ENCODE measurements at places on chromosomes 13 and 19.

DNA sequence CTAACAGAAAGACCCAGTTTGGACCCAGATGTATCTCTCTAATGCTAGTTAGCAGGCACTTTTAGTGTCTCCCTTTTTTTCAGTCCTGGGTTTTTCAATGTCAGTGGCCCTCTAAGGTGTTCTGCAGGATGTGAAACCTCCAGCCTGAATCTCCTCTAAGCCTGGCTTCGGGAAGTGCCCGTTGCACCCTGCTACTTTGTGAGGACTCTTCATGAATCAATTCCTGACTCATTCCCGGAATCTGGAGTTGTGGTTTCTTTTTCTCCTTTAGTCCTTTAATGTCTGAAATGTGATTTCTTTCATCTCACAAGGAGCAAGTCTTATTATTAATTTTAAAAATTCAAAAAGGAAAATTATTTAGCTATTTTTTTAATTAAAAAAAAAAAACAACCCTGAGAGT lies 116.0 kb downstream of the ZNF536 start:
- no peak for DNase-seq

DNA sequence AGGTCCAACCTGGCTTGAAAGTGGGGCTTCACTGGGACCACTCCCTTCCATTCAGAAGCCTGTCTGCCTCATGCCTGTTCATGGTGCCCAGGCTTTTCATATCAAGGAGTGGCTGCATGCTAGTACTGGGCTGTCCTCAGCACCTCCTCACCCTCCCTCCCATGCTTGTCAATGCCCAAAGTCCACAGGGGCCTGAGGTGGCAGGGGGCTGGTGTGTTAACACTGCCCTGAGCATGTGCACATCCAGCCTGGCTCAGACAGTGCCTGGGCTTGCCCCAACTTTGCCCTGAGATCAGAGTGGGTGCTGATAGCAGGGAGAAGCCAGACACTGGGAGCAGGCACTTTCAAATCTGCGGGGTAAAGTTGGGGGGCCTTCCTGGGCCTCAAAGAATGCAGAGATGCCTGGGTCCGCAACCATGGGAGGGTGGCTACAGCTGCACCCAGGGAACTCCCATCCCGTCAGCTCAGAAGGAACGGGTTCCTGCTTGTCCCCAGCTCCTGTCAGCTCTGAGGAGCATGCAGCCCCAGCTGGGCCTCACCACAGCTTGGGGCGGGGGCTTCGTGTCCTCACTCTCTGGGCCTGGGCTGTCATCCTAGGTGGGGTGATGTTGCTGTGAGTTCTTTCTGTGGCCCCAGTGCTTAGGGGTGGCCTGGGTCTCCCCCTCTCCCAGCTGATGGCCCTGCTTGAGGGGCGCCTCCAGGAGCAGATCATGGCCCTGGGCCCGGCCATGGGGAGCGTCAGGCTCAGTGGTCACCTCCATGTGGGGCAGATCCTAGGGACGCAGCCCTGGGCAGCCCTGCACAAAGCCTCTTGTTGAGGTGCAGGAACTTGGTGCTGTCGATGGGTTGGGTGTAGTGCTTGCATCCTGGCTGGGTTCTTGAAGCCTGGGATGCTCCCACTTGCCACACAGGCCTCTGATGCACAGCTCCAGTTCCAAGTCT lies 830.6 kb upstream of the SLITRK5 start:
- no peak for DNase-seq

GRCh38 chr19:3146677-3147100 lies 10.9 kb downstream of the GNA15 start:
- peak; percentile 73 for DNase-seq

DNA sequence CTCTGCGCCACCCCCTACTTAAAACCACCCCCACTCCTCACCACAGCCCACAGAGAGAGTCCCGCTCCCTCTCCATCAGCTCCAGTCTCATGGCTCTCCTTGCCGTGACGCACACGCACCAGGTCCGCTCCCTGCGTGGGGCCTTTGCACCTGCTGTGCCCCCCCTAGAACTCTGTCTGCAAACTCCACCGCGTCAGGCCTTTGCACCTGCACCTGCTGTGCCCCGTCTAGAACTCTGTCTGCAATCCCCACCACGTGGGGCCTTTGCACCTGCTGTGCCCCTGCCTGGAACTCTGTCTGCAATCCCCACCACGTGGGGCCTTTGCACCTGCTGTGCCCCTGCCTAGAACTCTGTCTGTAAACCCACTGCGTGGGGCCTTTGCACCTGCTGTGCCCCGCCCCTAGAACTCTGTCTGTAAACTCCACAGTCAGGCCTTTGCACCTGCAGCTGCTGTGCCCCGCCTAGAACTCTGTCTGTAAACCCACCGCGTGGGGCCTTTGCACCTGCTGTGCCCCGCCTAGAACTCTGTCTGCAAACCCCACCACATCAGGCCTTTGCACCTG lies 4.2 kb downstream of the SHC2 start:
- no peak for DNase-seq

GRCh38 chr13:29758531-29759114 lies 91.8 kb downstream of the UBL3 start:
- DNase-seq: peak; percentile 84

- no peak for DNase-seq
Measured at GRCh38 chr13:28394422-28394821, 100.5 kb downstream of the FLT1 start.

- no peak for DNase-seq
Measured at GRCh38 chr19:29695765-29696564, 19.1 kb downstream of the C19orf12 start.

GRCh38 chr19:5150902-5151741 lies 182.2 kb downstream of the KDM4B start:
- DNase-seq: no peak

GRCh38 chr13:33401238-33401637 lies 115.7 kb upstream of the STARD13 start:
- DNase-seq: no peak

GRCh38 chr19:29650772-29651387 lies 14.4 kb upstream of the PLEKHF1 start:
- no peak for DNase-seq

DNA sequence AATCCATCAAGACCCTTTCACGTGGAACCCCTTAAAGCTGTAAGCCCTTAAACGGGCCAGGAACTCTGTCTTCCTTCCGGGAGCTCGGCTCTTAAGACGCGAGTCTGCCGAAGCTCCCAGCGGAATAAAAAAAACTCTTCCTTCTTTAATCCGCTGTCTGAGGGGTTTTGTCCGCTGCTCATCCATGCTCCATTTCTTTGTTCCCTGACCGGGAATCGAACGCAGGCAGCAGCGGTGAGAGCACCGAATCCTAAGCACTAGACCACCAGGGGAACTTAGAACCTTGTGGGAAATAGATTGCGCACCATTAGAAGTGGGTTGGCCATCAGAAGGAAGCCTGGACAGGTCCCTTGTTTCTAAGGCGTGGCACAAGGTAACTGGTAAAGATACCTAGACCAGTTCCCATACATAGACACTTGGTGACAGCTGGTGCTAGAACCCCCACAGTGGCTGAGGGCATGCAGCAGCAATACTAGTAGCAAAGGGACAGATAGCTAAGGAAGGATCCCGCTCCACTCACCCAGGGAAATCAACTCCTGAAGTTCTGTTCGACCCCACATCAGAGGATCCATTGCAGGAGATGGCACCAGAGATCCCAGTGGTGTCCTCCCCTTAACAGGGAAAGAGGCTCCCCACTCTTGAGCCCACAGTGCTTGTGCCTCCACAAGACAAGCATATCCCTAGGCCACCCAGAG lies 1.5 kb upstream of the RGCC start:
- peak; percentile 18 for DNase-seq

DNA sequence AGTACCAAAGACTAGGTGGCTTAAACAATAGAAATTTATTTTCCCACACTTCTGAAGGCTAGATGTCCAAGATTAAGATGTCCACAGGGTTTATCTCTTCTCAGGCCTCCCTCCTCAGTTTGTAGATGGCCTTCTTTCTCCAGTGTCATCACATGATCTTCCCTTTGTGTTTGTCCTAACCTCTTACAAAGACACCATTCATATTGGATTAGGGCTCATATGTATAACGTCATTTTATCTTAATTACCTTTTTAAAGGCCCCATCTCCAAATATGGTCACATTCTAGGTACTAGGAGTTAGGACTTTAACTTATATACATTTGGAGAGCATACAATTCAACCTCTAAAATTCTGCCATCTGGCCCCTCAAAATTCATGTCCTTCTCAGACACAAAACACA lies 34.3 kb downstream of the N4BP2L2 start:
- no peak for DNase-seq

GRCh38 chr13:28117689-28118377 lies 17.5 kb upstream of the FLT3 start:
- no peak for DNase-seq

- DNase-seq: no peak
Measured at GRCh38 chr19:43305642-43306041, 36.3 kb upstream of the PSG9 start.

GRCh38 chr19:29381353-29382203 lies 144.2 kb upstream of the VSTM2B start:
- no peak for DNase-seq

DNA sequence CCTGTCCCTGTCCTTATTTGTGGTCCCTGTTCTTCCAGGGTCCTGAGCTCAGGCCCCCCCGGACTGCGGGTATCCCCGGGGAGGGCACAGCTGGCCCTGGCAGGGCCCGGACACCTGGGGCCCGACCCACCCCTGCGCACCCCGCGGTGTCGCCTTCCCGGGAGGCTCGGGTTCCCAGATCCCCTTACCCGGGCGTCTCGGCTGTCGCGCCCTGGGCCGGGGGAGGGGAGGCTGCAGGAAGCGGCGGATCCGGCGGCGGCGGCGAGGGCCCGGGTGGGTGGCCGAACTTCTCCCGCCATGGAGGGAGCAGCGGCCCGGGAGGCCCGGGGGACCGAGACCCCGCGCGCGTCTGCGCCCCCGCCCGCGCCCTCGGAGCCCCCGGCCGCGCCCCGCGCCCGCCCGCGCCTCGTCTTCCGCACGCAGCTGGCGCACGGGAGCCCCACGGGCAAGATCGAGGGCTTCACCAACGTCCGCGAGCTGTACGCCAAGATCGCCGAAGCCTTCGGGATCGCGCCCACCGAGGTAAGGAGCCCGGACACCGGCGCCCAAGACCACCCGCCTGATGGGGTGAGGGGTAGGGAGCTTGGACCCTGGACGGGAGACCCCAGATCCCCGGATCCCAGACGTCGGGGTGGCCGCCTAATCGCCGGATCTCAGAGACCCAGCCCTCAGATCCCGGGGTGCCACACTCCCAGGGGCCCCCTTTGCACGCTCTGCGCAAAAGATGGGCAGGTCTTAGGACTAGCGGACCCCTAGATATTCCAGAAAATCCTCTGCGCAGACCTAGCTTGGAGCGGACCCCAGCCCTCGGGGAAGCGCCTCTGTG lies at the start of gene GIPC3:
TSS of gene GIPC3 (plus strand) at position 178 of the 826 bp plus-strand sequence. CDS start at position 298, 120 bp downstream.
- no peak for DNase-seq

- DNase-seq: no peak
Measured at GRCh38 chr13:44667943-44668342, 91.8 kb upstream of the TSC22D1 start.

DNA sequence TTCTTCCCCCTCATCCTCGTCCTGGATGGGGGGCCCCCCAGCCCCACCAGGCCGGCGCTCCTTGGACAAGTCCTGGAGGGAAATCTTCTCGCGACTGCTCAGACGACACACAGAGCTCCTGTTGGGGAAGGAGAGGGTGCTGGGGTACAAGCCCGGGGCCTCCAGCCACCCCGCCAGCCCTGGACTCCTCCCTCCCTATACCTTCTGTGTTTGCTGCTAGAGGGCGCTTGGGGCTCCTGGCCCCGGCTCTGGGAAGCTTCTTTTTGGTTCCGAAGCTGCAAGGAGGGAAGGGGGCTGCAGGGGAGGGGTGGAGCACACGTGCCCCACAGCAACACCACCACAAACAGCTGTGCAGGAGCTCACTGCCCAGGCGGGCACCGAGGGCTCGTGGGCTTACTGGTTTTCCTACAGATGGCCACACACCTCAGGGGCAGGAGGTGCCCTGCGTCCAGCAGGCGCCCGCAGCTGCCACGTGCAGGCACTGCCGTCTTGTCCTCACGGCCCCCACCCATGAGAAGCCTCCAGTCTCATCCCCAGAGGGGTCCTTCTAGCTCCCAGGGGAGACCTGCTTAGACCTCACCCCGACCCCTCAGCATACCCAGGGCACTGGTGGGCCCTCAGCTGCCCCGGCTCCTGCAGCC lies 20.5 kb downstream of the EPS8L1 start:
- no peak for DNase-seq

DNA sequence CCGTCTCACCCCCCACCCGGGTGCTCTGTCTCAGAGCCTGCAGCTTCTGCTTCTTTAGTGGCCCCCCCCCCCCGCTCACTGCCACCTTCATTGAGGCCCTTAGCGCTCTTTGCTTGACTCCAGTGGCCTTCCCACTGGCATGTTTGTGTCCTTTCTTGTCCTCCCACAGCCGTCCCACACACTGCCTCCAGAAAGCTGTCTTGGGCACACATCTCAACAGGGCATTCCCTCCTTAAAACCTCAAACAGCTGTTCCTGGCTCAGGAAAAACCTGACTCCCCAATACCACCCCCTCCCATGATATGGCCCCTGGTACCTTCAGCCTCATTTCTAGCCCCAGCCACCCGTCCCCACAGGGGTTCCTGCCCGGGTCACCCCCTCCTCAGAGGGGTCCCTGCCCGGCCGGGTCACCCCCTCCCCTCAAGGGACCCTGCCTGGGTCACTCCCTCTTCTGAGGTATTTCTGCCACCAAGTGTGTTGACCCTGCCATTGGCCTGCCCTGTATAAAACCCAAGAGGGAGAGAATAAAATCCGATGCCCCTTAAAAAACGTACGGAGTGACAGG lies 8.9 kb downstream of the B3GLCT start:
- no peak for DNase-seq

GRCh38 chr19:30090476-30090875 lies 148.4 kb downstream of the URI1 start:
- no peak for DNase-seq

- no peak for DNase-seq
Measured at GRCh38 chr19:30447553-30447870, 75.3 kb downstream of the ZNF536 start.

GRCh38 chr19:36488846-36489117 lies 579 bp downstream of the ZNF566 start:
- peak; percentile 66 for DNase-seq

- DNase-seq: peak; percentile 95
Measured at GRCh38 chr19:42132030-42132628, at the start of gene POU2F2. Gene POU2F2 (minus strand): TSS chr19:42132446. CDS start chr19:42132411, 35 bp downstream.

DNA sequence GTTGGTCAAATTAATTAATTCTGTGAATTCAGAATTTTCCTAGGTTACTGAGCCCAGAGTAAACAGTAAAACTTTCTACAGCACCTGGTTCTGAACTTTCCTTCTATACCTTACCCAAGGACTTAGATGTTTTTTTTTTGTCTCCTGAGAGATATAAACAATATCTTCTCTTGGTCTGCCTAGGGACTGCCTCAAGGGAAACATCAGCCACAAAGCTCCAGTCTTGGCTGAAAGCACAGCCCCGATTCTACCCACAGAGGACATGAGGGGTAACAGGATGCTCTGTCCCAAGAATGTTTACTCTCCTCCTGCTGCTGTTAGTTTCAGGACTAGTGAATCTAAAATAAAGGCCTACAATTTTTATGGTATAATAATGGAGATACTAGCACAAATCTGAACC lies 14.3 kb downstream of the CNMD start:
- no peak for DNase-seq

DNA sequence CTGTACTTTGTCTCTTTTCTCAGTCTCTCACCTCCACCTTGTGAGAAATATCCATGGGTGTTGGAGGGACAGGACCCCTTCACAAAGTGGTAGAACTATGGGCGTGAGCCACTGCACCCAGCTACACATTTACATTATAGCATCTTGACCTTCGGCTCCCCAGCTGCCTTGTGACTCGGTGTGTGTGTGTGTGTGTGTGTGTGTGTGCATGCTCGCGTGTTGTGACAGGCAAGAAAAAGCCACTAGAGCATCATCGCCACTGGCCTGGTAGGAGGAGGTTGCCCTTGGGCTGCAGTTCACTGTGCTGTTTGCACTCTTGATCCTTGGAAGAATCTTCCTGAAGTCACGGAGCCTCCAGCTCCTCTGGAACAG lies 13.7 kb upstream of the ZNF888 start:
- DNase-seq: no peak

Measured in activated CD8-positive, alpha-beta T cell treated with anti-CD3 and anti-CD28 coated beads for 36 hours (primary cell).